ENCODE measurements at places on chromosomes 2 and 18. TPM values are rescaled to one million over a fixed set of nuclear protein-coding genes. Genes with fewer than 3 reads are reported as not detected.

Gene SLC9A4
- 0.08 TPM for total RNA-seq

GRCh38 chr2:221486106-221486505 lies 86.0 kb downstream of the EPHA4 start:
- no peak for DNase-seq

- peak; percentile 43 for DNase-seq
These were observed at the start of gene NPAS2 for GRCh38 chr2:100819370-100820272. NPAS2 (plus strand) TSS chr2:100820139; CDS start chr2:100904755, 84,616 bp downstream.

DNA sequence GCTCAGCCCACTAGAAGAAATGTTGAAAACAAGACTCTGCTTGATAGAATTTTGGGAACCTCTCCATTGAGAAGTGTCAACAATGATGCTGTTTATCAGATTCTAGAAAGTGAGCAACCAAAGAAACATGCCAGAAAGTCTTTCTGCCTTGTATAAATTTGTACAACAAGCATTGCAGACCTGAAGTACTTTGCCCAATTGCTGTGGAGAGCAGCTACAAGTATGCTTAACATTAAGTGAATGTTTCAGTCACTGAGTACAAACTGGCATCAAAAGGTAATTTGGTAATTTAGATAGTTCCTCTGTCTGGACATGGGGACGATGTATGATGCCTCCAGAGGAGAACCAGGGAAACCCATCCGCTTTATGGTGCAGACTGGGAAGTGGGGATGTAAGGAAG lies 33.4 kb upstream of the SKA1 start:
- no peak for DNase-seq

Gene AKAIN1
- not detected for total RNA-seq

Gene MYOM1
- 722 TPM for total RNA-seq

DNA sequence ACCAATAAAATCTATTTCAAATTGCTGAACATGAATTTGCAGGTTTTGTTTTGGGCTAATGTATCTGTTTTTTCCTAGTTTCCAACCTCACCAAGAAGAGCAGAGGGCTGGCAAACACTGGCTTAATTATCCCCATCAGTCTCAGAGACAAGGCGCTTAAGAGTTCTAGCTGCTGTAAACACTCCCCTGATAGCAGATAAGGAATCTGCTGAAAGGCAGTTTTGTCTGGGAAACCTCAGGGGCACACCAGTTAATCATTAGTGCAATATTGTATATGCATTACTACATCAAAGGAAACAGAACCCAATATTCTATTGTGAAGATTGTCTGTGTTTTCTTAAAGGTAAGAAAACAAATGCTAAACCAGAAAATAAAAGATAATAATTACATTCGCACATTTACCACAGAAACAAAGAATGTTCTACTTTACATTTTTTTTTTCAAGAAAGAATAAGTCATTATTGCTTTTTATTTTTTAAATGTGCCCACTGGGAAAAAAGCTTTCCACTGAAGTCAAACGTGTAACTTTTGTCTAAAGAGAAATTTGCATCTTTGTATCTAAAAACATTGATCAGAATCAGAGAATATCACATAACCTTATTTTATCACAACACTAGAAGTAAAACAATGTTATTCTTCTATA lies 179.1 kb downstream of the ERBB4 start:
- no peak for DNase-seq

- no peak for DNase-seq
These were observed 711 bp downstream of the DOK6 start for GRCh38 chr18:69401226-69401971.

Gene ACTG2
- total RNA-seq, result 0.44 TPM

GRCh38 chr18:32696376-32696775 lies 76.4 kb downstream of the KLHL14 start:
- no peak for DNase-seq

- DNase-seq, result no peak
These were observed 67.2 kb upstream of the NABP1 start for GRCh38 chr2:191610756-191611155.

- no peak for DNase-seq
These were observed 149.9 kb downstream of the RBM43 start for GRCh38 chr2:151111599-151112278.

DNA sequence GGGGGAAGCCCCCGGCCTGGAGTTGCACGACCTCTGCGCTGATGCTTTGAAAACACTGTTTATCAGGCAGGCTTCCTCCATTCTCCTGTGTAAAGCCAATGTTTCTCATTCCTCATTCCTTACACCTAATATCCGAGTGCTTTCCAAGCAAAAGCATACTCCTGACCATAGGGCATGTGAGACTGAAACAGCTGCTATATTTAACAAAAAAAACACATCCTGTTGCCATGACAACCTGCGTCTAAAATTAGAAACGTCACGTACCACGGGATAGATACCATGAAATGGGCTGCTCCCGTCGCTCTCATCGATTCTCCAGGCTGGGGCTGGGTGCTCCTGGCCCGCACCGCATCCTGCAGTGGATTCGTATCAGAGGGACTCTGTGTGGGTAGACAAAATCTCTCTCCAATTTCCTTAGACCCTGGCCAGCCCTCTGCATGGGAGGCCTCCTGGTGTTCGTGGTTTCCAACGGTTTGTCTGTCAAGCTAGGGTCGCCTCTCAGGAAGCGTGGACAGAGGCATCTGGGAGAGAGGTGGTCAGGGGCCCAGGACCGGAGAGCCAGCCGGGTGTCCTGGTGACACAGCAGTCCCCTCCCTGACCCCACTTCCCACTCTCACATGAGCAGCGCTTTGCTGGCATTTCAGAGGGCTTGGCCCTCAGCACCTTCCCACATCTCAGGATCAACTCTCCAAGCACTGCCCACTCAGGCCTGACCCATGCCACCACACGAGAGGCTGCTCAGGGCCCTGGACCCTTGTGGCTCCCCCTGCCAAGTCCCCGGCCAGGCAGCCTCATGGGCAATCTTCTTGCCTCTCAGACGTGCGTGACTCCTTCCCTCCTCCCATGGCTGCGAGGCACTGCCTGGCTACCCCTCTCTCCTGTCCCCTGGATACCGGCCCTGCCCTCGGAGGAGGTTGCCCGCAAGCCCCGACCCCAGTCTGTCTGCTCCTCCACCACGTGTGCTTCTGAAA lies 268.1 kb downstream of the NDUFA10 start:
- DNase-seq, result no peak

- peak; percentile 46 for DNase-seq
These were observed 244.6 kb upstream of the UBE2E3 start for GRCh38 chr2:180735799-180736198.

DNA sequence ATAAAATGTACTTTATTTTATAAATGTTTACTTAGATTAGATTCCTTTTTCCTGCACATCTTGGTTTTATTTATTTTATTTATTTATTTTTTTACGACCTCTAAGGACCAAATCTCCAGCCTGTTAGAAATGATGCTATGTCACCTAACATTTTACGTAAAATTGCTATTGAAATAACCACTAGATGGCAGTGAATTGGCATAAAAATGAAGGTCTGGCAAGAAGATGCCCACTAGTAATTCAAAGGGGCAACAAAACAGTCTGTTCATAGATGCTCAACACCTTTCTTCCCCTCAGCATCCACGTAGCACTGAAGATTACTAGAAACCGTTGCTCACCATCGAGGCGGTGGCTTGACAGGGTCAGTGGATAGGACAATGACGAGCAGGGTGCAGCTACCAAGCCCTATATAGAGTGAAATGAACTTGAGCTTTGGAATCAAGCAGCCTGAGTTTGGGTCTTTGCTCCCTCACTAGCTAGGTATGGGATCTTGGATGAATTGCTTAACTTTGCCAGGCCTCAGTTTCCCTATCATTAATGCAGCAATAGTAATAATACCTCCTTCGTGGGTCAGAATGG lies 128.7 kb upstream of the L3MBTL4 start:
- no peak for DNase-seq

DNA sequence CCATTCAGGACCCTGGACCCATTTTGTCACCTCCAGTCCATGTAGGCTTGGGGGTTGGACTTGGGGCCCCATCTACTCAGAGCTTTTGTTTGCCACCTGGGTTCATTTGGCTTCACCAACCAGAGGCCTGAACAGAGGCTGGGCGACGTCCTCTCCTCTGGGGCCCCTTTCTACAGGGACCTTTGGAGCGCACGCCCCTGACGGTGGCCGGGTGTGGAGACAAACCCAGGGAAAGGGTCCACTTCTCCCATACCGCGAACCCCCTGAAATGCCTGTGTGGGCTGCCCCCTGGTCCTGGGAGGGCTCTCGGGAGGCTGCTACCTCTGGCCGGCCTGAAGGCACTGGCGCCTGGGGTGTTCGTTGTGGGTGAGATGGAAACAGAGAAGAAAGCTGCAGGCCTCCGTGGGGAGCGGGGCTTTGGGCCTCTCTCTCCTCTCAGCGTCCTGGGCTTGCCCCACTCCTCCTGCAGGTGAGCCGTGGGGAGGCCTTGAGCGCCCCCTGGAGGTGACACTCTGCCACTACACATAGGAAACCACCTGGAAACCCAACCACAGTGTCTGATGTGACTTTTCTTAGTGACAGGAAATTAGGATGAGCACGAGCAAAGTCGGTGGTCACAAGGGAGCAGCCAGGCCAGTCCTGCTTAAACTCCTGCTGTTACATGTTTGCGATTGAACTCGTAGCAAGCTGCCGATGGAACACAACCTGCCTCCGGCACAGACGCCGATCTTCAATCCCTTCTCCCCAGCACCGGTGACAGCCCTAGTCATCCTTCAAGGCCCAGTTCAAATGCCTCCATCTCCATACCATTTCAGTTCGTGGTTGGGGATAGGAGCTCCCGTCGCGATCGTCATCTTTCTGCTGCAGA lies 12.0 kb upstream of the NTSR2 start:
- DNase-seq, result peak; percentile 46

Measured in psoas muscle (tissue), 8 donors.